ENCODE measurements at places on chromosomes 4 and X.

- DNase-seq, result no peak
Measured at GRCh38 chr4:41568363-41568762, 30.4 kb downstream of the LIMCH1 start.

- no peak for DNase-seq
Measured at GRCh38 chr4:13118633-13119032, 365.5 kb downstream of the RAB28 start.

DNA sequence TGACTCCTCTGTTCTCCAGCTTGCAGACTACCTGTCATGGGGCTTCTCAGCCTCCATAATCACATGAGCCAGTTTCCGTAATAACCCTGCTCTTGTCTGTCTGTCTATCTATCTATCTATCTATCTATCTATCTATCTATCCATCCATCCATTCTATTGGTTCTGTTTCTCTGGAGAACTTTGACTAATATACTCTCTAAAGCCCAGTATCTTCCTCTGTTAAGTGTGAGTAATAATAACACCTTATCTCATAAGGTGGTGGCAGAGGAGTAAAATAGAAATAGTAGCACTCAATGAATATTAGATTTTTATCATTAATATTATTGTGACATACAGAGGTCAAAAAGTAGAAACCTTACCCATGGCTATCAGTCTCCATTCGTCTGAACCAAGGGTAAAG lies 177.9 kb upstream of the PGRMC2 start:
- DNase-seq, result no peak

- peak; percentile 95 for DNase-seq
Measured at GRCh38 chr4:83361416-83362103, 26.9 kb upstream of the HPSE start.

- peak; percentile 18 for DNase-seq
Measured at GRCh38 chrX:71910986-71911730, 513 bp downstream of the NHSL2 start.

DNA sequence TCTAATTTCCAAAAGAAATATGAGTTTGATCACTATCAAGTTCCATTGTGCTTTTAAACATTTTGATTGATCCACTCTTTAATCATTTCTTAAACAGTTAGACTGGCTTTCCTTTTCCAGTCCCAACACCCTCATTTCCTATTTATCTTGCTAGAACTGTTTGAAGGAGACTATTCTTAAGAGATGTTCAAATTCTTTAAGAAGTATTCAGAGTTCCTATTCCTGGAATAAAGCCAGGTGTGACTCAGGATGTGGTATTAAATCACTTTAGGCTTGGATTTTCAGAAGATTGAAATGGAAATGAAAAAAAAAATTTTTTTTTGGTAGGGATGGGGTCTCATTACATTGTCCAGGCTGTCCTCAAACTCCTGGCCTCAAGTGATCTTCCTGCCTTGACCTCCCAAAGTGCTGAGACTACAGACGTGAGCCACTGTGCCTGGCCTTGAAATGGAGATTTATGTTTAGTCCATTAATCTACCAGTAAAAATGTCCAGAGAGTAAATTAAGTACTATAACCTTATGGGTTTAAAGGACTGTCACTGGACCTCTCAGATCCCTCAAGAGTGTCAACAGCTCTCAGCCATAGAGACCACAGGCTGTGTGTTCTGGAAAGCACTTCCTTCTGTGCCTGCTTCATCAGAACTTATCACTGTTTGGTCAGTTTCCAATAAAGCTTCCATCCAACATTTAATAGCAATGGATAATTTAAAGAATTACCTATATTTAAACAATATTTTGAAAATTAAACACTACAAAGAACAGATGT lies 90.7 kb downstream of the CDS1 start:
- no peak for DNase-seq

GRCh38 chr4:75708218-75708691 lies 16.1 kb upstream of the USO1 start:
- peak; percentile 61 for DNase-seq

- no peak for DNase-seq
Measured at GRCh38 chr4:139749338-139749737, 83.7 kb downstream of the MGST2 start.

- peak; percentile 92 for DNase-seq
Measured at GRCh38 chrX:24506082-24506481, 41.0 kb downstream of the PDK3 start.

DNA sequence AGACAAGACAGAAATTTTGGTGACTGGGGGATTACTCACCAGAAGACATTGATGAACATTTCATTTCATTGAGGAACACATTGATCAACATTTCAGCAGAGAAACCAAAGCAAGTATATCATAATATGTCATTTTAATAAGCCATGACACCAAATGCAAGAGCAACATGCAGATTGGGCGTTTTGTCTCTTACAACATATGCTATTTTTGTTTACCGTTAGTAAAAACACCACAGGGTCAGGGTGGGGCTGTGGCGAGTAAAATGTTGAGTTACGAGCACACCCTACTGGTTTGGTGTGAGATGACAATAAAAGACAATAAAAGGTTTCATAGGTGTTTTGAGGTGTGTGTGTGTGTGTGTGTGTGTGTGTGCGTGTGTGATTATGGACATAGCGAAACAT lies 294.5 kb downstream of the PDGFC start:
- DNase-seq, result peak; percentile 72

- DNase-seq, result peak; percentile 62
Measured at GRCh38 chr4:55396308-55397125, 760 bp downstream of the TMEM165 start.

DNA sequence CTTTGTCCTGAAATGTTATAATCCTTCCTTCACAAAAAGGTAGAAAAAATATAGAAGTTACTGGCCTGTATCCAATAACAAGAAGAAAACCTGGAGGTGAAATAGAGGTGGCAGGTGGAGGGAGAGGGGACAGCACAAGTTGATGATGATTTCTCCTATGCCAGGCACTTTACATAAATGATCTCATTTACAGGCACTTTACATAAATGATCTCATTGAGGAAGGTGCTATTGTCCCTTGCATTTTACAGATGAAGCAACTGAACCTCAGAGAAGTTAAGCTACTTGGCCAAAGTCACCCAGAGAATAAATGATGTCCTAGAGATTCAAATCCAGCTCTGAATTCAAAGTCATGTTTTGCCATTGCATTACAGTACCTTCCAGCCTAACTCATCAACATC lies 7.1 kb upstream of the OPHN1 start:
- DNase-seq, result no peak

DNA sequence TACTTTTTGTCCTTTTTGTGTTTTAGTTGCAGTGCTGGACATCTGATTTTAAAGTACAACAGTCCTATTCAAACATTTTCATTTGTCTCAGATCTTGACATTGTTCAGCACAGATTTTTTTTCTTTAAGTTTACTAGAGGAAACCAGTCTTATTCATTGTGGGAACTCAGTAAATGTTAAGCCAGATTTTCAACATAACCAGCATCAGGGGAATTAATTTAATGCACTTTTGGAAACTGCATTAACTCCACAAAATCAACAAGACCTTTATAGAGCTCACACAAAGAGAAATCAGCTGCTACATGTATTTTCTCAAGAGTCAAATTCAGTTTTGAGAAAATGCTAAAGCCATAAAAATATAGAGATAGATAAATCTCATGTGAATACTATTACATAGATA lies 9.9 kb downstream of the CPE start:
- DNase-seq, result no peak

DNA sequence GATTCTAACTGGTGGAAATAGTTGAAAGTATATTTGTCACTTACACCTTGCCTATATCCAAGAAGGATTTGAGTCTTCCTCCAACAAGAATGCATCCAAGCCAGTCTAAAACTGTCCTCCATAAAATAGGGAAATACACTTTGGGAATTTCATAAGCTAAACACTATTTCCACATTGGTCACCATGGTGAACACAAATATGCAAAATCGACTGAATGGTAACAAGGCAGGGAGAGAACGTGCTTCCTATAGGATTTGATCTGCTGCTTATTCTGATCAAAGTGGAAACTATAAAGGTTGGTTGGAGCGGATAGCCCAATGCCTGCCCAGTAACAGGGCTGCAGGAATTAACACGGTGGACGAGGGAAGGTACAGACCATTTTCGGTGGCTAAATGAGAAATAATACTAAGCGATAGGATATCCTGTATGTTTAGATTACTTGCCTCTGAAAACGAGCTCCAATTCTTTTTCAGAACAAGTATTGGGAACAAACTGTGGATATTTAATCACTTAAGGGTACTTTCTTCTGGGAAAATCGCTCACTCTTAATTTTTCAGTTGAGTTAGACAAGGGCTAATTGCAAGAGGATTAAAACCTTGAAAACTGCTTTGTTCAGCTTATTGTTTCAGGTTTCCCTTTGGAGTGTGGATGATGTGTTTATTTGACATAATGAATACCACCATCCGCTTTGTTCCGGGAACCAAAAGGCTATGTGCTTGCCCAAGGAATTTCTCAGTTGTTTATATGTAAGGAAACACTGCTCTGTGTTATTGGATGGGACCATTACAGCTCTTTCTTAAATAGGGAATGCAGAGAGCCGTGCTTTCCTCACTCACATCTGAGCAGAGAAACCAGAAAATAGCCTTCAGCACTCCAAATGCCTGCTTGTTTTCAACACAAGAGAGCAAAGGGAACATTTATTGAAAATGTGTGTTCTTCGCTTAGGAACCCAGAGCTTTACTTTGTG lies 194.4 kb downstream of the CBR4 start:
- DNase-seq, result no peak

Data from OCI-M1 (cell line).